Cardiac atrium fibroblast (primary cell): ENCODE measurements at places on chromosomes 5 and 9. TPM values are rescaled to one million over a fixed set of nuclear protein-coding genes. Genes with fewer than 3 reads are reported as not detected.

The AKNA gene
- 6.5 and 9.2 TPM in 2 replicates for total RNA-seq

The MAMDC2 gene
- total RNA-seq: 2.0 and 8.7 TPM in 2 replicates

The LMBRD2 gene
- total RNA-seq: 6.1 and 8.6 TPM in 2 replicates

The C1QTNF3 gene
- total RNA-seq: 0.65 and 1.6 TPM in 2 replicates

The SPINK1 gene
- not detected in 2 replicates for total RNA-seq

The CCDC192 gene
- not detected in 2 replicates for total RNA-seq

The ACTBL2 gene
- total RNA-seq: 0.16 and 0.54 TPM in 2 replicates

The GPR150 gene
- total RNA-seq: 0.54 TPM in 1 of 2 replicates, not detected in the other

The ANKRD33B gene
- total RNA-seq: 3.8 and 4.4 TPM in 2 replicates

The ASS1 gene
- total RNA-seq: 225 and 321 TPM in 2 replicates

The C5 gene
- 0.90 and 4.2 TPM in 2 replicates for total RNA-seq

The PCBD2 gene
- total RNA-seq: 2.3 and 3.6 TPM in 2 replicates

The PCDHGA3 gene
- 2.0 and 2.9 TPM in 2 replicates for total RNA-seq

The PCDHB4 gene
- total RNA-seq: 0.18 and 0.97 TPM in 2 replicates

The LECT2 gene
- total RNA-seq: not detected in 2 replicates

The C5orf52 gene
- not detected in 2 replicates for total RNA-seq

The FIBCD1 gene
- total RNA-seq: 0.36 and 0.65 TPM in 2 replicates

The DBN1 gene
- 139 and 144 TPM in 2 replicates for total RNA-seq

The CBY3 gene
- not detected in 2 replicates for total RNA-seq

The CMBL gene
- total RNA-seq: 2.5 and 6.0 TPM in 2 replicates

The FCN1 gene
- total RNA-seq: not detected in 2 replicates

The SVEP1 gene
- total RNA-seq: 87.2 and 110 TPM in 2 replicates

The ADAMTS19 gene
- total RNA-seq: 0.54 and 2.1 TPM in 2 replicates

The ATOSB gene
- total RNA-seq: 25.5 and 28.5 TPM in 2 replicates

The IL4 gene
- total RNA-seq: not detected in 2 replicates

The RORB gene
- not detected in 2 replicates for total RNA-seq

The C9orf50 gene
- total RNA-seq: not detected in 2 replicates

The TCF7 gene
- total RNA-seq: under 0.01 TPM in 1 of 2 replicates, not detected in the other

The HAVCR2 gene
- not detected in 2 replicates for total RNA-seq

The TTC16 gene
- 0.16 TPM in 1 of 2 replicates, not detected in the other for total RNA-seq

The NOXA1 gene
- 0.16 TPM in 1 of 2 replicates, not detected in the other for total RNA-seq
